Activated gamma-delta T cell treated with Interleukin-2 at 50 U/mL for 16 hours (primary cell): ENCODE measurements at places on chromosomes 2 and 18.

- DNase-seq: no peak
Observed at GRCh38 chr18:36737316-36737715, 91.5 kb downstream of the TPGS2 start.

GRCh38 chr2:25504266-25504665, 162.5 kb upstream of the DNMT3A start:
- no peak for DNase-seq

DNA sequence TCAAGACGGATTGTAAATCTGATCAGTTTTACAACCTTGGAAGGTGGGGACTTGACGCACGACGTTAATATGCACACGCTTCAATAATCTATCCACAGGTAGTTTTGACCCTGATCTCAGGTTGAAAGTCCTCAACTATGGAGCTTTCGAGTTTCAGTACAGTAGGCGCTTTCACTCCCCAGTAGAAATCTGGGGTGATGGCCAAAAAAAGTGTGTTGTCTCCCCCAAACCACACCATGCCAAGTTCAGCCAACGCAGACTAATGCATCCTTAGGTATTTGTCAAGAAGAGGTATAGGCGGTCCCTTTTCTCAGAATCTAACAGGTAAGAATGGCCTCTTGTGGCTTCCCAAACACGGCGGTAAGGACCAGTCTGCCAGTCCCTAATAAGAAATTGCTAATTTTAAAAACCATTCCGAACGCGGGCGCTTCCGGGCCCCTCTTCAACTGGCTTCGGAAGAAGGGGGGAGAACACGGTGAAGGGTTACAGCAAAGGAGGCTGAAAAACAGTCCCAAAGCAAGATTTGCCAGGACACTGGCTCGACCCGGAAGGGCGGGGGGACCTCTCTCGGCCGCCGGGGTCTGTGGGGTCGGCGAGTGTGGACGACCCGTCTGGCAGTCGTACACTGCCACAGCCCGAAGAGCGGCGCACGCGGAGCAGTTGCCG, 659 bp downstream of the FAM210A start:
- no peak for DNase-seq

DNA sequence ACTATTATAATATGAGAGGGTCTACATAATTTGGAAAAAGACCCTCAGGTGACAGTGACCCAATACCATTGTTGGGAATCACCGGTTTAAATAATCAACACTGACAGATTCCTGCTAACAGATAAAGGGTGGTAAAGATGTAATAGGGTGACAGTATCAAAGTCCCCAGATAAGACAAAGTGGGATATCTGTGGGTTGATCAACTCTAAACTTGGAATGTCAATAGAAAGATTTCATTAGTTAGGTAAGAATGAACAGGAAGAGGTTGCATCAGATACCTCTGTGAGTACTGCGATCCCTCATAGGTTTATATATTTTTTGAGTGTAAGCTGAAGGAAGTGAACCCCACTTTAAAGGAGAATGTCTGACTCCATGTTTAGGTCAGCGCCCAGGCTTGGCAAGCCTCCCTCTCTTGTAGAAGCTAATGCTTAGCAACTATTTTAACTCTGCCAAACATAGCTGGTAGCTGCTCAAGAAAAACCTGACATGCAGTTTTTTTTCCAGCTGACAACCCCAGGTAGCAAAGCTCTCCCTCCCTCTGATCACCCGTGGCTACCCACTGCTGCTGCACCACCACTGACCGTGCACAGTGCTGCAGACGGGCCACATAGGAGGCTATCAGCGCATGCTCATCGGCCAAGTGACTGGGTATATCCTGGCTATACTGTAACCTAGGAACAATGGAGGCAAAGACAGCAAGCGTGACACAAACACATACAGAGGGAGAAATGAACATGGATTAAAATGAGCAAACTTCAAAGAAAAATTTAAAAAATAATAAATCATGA, 113.3 kb upstream of the DNMT3A start:
- no peak for DNase-seq

GRCh38 chr2:190579915-190580846, 45.7 kb upstream of the NEMP2 start:
- no peak for DNase-seq

DNA sequence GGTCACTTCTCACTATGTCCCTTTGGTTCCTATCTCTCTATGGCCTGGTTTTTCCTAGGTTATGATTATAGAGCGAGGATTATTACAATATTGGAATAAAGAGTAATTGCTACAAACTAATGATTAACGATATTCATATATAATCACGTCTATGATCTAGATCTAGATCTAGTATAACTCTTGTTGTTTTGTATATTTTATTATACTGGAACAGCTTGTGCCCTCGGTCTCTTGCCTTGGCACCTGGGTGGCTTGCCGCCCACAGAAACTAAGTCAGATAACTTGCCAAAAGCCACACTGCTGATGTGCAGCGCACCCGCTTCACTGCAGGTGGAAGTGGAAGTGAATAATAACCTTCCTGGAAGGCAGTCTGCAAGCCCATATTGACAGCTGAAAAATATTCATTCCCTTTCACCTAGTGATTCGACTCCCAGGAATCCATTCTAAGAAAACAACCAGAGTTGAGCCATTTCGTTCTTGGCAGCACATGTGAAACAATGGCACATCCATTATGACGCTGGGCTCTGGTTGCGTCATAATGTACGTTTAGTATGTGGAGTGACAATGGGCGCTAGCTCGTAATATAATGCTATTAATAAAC, 725 bp upstream of the ANKRD53 start:
- no peak for DNase-seq

- DNase-seq: no peak
Observed at GRCh38 chr2:215031321-215031720, 107.1 kb downstream of the ABCA12 start.

- DNase-seq: no peak
Observed at GRCh38 chr2:26784570-26785234, 1.2 kb upstream of the CENPA start.
